D341Med (cell line): ENCODE measurements at places on chromosomes 4 and X.

- DNase-seq, result no peak
Observed at GRCh38 chr4:40576651-40577480, 52.8 kb downstream of the RBM47 start.

- DNase-seq, result no peak
Observed at GRCh38 chrX:154093965-154094364, 3.6 kb downstream of the MECP2 start.

GRCh38 chrX:124125471-124125870 lies 164.0 kb downstream of the STAG2 start:
- DNase-seq, result no peak

DNA sequence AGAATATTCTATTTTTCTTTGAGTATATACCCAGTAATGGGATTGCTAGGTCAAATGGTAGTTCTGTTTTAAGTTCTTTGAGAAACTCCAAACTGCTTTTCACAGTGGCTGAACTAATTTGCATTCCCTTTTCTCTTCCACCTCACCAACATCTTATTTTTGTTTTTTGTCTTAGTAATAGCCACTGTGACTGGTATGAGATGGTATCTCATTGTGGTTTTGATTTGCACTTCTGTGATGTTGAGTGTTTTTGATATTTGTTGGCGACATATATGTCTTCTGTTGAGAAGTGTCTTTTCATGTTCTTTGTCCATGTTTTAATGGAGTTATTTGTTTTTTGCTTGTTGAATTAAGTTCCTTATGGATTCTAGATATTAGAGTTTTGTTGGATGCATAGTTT lies 24.4 kb downstream of the AIMP1 start:
- no peak for DNase-seq
